GM19239 (cell line): ENCODE measurements at places on chromosomes 12 and 14.

- DNase-seq, result no peak
These were observed 1.9 kb downstream of the GALNT16 start for GRCh38 chr14:69261761-69262331.

DNA sequence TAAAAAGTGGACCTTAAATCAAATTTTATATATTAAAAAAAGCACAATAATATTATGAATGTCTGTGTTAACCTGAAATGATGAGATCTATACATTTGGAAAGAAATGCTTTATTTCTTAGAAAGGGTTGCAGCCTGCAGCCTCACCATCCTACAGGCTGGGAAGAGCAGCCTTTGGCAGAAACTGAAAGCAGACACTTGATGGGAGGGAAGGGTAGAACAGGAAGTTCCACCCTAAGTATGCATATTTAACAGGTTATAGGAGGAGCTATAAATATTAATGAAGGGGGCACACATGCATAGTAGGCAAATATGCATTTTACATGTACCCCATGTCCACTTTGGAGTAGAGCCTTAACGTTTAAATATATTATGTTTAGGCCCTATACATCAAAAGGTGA lies 498.0 kb downstream of the FLRT2 start:
- no peak for DNase-seq

DNA sequence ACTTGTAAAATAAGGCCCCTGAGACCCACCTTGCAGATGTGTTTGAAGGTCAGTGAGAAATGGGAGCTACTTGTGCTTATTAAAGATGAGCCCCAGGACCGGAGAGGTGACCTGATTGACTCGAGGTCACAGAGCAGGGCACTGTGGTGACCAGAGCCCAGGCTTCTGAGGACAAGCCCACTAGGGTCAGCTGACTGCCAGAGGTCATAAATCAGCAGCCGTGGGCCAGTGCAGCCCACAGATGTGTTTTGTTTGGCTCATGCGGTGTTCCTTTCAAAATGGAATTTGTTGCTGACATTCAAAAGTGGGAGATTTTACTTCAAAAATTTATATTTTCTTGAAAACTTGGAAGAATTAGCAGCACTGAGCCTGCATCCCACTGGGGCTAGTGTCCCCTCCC lies 24.5 kb downstream of the JDP2 start:
- DNase-seq, result no peak

GRCh38 chr14:75279763-75280290 lies 1.2 kb downstream of the FOS start:
- DNase-seq, result no peak
